ENCODE measurements at places on chromosomes 11 and 22.
A peak's percentile ranks its signal among the peaks of the same experiment; 100 is the strongest.

DNA sequence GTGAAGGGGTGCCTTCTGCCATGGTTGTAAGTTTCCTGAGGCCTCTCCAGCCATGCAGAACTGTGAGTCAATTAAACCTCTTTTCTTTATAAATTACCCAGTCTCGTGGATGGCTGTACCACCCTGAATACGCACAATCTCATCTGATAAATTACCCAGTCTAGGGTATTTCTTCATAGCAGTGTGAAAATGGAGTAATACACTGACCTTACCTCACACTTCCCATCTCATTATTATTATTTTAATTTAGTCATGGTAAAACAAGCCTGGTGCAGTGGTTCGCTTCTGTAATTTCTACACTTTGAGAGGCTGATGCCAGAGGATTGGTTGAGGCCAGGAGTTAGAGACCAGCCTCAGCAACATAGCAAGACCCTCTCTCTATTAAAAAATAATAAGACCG, 30.5 kb upstream of the CYB5R3 start:
- DNase-seq = no peak

DNA sequence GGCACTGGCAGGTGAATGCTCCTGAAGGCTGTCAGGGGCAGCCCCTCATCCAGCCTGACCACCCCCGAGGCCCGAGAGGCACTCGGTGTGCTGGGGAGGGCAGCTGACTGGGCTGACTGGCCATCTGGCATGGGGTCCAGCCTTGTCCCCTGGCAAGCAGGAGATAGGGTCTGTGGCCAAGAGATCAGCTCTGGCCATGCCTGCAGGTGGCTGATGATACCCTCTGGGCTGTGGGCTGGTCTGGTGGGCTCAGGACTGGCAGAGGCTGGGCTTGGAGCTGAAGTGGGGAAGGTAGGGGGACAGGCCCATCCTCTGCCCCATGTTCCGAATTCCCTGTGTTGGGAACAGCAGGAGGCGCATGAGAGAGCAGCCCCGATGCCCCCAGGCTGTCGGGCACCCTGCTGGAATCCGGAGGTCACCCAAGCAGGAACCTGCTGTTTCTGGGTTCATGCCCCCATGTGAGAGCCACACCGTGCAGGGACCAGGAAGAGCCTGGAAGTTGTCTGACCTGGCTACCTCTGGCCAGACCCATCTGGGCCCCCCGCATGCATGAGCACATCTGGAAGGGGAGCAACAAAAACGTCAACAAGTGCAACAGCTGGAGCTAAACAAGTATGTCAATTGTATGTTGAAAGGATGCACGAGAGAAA, 527.0 kb downstream of the TBC1D22A start:
- no peak for DNase-seq

GRCh38 chr22:33850724-33851123, 69.6 kb downstream of the LARGE1 start:
- no peak for DNase-seq

DNA sequence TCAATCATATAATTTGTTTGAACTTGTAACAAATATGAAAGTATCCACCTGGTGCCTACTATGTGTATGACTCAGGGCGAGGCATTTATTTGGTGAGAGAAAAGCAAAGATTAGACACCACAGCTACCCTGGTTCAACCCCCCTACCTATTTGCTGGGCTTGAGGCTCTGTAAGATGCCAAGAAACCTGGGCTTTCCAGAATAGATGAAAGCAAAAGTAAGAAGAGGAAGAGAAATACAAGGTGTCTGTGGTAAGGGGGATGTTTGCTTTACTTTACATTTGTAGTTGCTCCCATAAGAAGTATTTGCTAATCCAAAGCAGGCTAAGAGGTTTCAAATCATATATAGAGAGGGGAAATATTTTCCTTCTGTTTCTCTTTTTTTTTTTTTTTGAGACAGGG, 61.7 kb downstream of the DDI1 start:
- DNase-seq = no peak

GRCh38 chr11:21769188-21769587, 423.7 kb upstream of the ANO5 start:
- DNase-seq = peak; percentile 21

GRCh38 chr11:59728154-59728553, 14.5 kb upstream of the OR10V1 start:
- DNase-seq = peak; percentile 9

DNA sequence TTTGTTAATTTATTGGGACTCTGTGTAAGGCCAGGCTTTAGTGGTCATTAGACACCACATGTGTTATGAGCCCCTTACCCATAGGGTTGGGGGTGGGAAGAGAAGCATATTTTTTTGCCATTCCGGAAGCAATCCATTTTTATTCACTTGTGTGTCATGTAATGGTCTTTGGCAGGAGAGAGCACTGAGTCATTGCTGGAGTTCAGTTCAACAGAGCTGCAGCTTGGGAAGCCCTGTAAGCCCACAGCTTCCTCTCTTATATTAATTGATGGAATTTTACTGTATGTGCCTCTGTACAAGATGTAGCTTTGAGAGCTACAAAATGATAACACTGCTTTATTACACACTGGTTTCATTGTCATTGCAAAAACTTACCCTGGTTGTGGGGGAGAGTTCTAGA, 177.3 kb upstream of the SORL1-AS1 start:
- peak; percentile 41 for DNase-seq

GRCh38 chr11:119724956-119725355, 4.0 kb downstream of the NECTIN1 start:
- DNase-seq = no peak

DNA sequence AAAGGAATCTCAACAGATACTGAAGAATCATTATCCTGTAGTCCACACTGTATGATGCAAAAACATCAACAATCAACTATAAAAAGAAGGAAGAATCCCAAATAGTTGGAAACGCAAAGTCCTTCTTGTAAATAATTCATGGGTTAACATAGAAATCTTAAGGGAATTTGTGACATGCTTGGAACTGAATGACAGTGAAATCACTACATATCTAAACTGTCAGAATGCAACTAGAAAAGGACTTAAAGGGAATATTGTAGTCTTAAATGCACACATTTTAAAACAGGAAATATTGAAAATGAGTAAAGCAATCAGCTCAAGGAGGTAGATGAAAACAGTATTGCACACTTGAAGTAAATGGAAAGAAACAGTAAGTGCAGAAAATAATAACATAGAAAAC, 147.6 kb upstream of the MPPED2 start:
- no peak for DNase-seq

- peak; percentile 1 for DNase-seq
These were observed 62.6 kb downstream of the PKNOX2 start for GRCh38 chr11:125227151-125227550.

DNA sequence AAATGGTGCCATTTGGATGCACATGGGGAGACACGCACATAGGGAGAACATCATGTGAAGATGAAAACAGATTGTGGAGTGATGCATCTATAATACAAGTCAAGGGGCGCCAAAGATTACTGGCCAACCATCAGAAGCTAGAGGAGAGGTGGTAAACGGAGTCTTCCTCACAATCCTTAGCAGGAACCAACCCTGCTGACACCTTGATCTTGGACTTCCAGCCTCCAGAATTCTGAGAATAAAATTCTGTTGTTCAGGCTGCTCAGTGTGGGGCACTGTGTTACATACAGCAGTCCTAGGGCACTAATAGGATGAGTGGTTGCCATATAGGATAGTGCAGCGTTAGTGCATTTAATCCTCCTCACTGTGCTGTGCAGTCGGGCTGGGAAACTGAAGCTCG, 8.0 kb upstream of the SEC14L4 start:
- no peak for DNase-seq

DNA sequence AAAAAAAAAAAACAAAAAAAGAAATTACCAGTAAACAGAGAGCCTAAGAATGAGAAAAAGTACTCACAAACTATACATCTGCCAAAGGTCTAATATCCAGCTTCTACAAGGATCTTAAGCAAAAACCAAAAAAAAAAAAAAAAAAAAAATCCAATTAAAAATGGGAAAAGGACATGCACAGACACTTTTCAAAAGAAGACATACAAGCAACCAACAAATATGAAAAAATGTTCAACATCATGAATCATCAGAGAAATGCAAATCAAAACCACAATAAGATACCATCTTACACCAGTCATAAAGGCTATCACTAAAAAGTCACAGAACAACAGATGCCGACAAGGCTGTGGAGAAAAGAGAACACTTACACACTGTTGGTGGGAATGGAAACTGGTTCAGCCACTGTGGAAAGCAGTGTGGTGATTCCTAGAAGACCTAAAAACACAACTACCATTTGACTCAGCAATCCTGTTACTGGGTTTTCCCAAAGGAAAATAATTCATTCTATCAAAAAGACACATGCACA, 18.3 kb downstream of the MS4A6A start:
- DNase-seq = no peak

DNA sequence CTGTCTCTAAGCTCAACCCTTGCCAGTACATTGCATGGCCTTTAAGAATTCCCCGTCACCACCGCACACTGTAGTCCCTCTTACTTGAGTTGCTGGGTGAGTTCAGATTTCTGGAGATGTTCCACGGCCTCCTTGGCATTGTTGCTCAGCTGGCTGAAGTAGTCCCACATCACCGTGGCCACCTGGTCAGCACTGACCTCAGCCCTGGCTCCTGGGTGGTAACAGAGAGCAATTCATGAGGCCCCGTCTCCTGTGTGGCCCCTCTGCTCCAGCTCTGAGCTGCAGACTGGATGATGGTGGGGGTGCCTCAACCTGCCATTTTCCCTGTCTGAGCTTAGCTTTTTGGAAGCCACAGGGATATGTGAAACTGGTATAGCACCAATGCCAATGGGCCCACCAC, 529 bp downstream of the APOA4 start:
- no peak for DNase-seq

DNA sequence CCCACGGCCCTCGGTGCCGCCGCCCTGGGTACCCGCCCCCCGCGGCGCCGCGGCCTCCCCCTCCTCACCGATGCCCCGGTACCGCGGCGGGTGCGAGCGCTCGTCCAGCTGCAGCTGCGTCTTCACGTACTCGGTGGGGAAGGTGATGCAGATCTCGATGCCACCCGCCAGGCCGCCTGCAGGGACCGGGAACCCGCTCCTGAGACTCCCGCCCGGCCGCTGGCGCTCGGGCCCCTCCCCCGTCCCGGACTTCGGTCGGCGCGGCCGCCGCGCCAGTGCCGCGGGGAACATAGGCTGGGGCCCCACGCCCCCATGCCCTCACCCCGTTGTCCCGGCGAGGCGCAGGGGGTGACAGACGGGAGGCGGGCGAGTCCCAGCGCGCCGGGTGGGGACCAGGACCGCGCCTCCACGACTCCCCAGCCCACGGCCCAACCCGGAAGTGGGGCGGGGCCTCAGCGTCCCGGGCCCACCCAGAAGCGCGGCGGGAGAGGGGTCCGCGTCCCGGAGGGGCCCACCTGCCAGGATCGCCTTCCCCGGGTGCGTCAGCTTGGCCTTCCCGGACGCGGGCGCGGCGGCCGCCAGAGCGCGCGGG, 375 bp downstream of the SLC25A1 start:
- no peak for DNase-seq

DNA sequence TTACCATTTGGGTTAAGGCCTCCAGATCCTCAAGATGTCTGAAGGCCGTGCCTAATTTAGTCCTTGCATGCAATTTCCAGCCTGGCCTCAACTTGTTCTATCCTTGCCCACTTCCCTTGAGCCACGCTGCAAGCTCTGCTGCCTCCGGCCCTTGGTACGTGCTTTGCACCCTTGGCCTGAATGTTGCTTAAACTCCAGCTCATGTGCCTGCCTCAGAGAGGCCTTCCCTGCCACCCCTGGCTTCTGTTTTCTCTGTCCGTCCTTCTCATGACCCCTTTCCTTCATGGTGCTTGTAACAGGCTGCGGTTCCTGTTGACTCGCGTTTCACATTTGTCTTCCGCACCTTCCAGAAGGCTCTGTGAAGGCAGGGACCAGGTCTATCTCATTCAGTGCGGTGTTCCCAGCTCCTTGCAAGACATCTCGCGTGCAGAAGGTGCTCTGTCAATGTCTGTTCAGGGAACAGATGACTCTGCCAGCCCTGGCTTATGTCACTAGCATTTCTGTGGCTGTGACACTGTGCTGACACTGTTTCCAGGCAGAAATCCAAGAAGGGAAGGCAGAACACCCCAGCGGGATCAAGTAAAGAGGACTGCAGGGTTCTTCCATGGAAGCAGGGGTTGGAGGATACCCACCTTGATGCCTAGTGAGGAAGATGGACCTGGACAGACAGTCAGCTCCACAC, 61.8 kb downstream of the FBLN1 start:
- DNase-seq = no peak

GRCh38 chr11:57135020-57135751, 46.6 kb upstream of the LRRC55 start:
- DNase-seq = no peak

DNA sequence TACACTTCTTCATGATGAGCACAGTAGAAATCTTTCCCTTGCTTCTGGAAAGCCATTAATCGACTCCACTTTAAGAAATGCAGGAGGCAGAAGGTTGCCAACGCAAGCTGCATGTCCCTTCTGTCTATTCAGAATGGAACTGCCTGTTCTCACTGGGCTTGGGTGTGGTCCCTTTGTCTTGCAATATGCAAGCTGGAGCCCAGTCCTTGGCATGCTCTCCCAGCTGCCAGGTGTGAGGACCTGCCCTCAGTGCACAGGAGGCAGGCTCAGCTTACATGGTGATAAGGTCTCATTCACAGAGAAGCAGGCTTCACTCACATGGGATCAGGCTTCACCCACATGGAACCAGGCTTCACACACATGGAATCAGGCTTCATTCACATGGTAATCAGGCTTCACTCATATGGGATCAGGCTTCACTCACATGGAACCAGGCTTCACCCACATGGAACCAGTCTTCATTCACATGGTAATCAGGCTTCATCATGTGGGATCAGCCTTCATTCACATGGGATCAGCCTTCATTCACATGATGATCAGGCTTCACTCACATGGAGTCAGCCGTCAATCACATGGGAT, 59.2 kb upstream of the USP47 start:
- DNase-seq = no peak

GRCh38 chr22:37852418-37852817, 3.2 kb downstream of the EIF3L start:
- DNase-seq = no peak

Measured in suppressor macrophage treated with lipopolysaccharide for 1 hour (primary cell).